ENCODE measurements at places on chromosomes 2 and 18.
A peak's percentile ranks its signal among the peaks of the same experiment; 100 is the strongest.

DNA sequence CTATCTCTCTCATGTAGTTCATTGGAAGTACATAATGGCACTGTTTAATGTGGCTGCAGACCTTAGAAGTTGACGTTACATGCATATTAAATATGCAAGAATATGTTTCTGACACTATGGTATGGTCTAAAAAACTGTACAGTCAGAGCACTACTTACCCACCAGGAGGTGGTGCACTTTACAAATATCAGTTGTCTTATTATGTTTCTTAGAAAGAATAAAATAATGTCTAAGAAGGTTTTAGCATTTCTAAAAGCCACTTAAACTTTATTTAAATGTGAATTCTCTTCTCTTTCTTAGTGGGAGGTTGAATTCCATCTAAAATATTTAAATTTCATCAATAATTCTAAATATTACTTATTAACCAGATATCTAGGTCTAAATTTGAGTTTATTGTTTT lies 4.3 kb downstream of the TMEFF2 start:
- DNase-seq = peak; percentile 20

DNA sequence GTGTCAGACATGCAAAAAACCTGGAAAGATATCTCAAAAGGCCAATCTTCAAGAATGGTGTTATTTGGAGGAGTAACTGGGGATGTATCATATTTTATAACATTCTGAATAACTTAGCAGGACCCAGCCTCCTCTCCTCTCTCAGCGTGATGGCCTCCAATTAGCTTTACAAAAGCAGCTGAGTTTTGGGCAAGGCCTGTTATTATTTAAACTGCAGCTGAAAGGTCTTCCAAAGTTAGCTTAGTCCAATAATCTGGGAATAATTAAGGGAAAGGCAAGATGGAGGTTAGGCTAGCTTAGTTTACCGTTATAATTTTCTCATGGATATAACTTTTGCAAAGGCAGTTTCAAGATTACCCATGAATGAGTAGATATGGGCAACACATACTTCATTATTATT lies 32.8 kb upstream of the MPPE1 start:
- DNase-seq = no peak

- no peak for DNase-seq
Observed at GRCh38 chr2:161415034-161415986, 787 bp upstream of the TBR1 start.

DNA sequence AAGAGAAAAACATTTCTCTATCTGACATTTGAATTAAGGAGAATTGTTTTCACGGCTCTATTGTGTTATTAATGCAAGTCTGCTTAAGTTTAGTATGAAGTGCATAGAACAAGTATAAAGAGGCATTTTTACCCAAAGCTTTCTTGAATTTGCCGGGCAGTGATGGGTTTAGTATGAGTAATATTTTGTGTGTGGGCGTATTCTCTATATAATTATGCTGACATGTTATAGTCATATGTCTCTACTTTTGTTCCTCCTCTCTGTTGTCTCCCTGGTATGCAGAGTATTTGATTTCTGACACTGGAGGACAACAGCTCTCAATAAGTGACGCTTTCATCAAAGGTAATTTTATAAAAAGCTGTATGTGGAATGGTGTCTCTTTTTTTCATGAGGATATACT lies 45.9 kb downstream of the PIKFYVE start:
- DNase-seq = no peak

DNA sequence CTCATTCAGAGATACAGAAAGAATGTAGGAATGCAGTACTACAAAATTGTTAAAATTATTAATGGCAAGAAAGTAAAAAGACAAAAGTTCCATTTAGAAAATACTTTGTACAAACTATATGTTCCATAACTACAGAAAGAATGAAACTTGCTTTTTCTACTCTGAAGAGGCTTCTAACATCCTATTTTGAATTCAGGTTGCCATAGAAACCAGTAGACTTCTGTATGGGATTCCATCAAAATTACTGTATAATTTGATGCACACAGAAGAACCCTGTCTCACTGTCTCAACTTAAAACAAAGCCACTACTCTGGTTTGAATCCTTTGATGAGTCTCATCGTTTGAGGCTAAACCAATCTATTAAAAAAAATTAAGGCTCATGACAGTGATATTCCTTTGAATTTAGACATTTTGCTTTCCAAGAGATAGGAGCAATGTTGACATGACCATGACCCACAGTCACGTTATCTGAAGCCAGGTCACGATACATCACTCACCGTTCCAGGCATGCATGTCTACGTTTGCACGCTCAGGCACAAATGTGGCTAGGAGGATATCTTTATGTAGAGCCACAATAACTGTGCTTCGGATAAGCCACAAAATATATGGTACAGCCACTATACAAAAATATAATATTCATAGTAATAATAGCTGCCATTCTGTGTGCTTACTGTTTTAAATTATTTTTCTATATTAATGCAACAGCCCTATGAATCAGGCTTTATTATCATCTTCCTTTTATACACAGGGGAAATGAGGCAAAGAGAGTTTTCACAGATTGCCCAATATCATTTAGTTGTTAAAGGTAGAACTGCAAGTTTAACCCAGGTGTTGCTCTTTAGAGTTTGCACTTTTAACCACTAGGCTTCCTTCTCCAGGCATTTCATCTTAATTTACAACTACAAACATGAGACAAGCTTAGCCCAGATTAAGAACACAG lies 82.4 kb downstream of the CACNB4 start:
- DNase-seq = no peak

GRCh38 chr2:204662956-204663355 lies 117.7 kb downstream of the PARD3B start:
- no peak for DNase-seq

- DNase-seq = no peak
Observed at GRCh38 chr2:200578778-200579177, 7.0 kb upstream of the AOX1 start.

DNA sequence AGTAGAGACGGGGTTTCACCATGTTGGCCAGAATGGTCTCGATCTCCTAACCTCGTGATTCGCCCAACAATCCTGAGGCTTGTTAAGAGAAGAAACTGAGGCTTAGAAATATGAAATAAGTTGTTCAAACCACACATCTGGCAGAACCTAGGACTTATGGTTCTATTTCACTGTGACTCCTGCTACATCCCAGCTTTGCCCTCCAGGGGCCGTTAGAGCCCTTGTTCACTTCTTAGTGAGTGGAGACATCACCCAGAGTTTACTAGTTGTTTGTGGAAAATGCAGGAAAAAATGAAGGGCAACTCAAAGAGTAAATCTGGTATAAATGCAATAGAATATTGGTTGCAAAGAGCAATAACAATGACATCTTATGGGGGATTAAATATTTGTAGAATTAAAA lies 43.9 kb downstream of the MARCHF4 start:
- no peak for DNase-seq

DNA sequence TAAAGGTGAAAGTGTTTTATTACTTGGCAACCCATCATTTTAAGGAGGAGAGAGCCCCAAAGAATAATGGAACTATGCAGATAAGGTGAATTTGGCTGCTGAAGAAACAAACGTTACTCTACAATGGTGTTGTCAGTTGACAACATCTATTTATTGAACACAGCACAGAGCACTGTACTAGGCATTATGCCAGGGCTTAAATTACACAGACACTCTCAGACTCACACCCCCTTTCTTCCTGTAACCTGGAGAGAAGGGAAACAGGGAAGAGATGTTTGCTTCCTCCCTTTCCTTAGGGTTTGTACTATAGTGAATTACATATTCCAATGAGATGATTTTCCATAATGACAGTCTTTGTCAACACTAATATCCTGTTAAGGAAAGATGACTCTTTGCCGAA lies 94.0 kb upstream of the ATP5MC3 start:
- DNase-seq = no peak

DNA sequence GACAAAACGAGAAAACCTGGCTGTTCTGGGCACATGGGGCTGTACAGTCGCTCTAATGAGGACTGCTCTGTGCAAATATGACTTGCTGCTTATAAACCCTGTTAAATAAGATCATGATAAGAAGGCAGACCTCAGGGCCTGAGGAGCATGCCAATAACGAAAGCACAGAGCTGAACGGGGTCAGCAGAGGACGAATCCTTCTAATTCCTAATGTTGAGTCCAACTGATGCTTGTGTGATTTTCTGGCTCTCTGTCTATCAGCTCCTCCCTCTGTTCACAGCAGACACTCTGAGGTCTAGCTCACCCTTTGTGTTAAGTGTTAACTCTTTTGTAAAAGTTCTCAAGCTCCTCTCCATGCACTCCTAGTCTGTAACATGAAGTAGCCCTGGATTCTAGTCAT lies 167.2 kb upstream of the REV1 start:
- DNase-seq = no peak

DNA sequence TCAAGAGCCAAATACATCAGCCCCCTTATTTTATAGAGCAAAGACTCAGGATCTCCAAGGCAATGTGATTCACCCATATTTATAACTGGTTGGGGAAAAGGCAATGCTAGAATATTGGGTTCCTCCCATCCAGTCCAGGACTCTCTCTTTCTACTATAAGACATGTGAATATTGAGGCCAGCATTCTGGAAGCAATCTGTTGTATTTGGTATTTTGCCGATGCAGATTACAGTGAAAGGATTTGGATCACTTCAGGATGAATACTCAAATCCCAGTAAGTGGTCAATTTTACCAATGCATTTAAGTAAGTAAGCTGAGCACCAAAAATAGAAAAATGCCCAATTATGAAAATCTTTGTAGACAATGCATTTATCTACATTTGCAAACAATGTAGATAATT lies 1834.7 kb upstream of the PIK3C3 start:
- DNase-seq = no peak

DNA sequence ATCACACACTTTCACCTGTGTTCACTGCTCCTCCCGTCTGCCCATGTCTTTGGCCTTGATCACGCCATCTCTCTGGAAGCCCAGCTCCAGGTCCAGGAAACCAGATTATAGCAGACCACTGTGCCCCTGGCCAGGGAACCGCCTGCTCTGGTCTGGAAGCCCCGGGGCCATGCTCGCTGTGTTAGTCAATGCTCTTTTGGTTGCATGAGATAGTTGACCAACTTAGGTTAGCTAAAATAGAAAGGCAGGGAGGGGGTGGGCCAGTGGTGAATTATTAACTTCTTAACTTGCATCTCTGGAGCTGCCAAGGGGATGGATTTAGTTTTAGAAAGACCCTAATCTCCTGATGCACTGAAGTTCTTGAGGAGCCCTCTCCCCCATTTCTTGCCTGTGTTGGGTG lies 232.7 kb downstream of the AGAP1 start:
- DNase-seq = no peak

- no peak for DNase-seq
Observed at GRCh38 chr2:227473122-227473461, 1.1 kb downstream of the AGFG1 start.

- no peak for DNase-seq
Observed at GRCh38 chr2:177658309-177658708, 265.7 kb downstream of the AGPS start.

DNA sequence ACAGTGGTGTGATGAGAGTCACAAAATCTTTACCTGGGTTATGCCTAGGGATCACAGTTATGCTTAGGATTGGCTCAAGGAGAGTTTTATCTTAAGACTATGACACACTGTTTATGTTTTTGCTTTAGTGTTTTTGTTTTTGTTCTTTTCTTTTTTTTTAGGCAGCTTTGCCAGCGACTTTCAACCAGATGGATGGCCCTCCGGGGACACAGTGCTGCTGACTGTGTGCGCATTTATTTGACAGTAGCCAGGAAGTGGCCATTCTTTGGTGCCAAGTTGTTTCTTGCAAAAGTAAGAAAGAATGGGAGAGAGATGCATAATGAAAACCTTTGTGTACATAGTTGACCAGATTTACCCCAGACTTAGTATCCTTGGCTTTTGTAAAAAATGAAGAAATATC lies 15.1 kb upstream of the DYNC2LI1 start:
- no peak for DNase-seq

DNA sequence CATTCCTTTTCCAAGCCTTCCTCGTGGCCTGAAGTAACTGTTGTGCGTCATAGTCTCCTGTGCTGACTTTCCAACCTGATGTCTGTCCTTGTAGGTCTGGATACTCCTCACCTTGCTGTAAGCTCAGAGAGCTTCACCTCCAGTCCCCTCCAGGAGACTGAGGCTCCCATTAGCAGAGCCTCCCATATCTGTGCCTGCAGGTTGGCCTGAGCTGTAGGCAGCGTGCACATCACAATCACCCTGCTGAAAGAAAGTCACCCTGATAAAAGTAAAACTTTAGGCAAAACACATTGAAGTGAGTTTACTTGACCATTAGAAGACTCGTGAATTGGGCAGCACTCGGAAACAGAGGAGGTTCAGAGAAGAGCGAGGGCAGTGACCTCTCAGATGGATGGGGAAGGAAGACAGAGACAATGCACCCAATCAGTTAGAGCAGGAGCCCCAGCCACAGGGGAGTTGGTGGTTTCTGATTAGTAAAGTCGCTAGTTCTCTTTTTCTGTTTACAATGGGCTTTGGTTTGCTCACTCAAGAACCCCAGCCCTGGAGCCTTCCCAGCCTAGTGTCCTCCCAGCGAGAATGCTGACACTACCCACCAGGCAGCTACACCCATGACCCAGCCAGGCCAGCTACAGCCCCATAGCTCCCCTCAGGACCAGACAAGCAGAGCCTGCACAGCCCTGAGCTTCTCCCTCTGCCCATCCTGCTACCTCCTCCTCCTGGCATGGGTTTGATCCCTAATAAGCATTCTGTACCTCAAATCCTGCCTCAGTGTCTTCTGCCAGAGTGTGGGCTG lies 12.1 kb upstream of the TPO start:
- DNase-seq = no peak

GRCh38 chr2:203340791-203341487 lies 12.7 kb downstream of the ABI2 start:
- DNase-seq = peak; percentile 59

DNA sequence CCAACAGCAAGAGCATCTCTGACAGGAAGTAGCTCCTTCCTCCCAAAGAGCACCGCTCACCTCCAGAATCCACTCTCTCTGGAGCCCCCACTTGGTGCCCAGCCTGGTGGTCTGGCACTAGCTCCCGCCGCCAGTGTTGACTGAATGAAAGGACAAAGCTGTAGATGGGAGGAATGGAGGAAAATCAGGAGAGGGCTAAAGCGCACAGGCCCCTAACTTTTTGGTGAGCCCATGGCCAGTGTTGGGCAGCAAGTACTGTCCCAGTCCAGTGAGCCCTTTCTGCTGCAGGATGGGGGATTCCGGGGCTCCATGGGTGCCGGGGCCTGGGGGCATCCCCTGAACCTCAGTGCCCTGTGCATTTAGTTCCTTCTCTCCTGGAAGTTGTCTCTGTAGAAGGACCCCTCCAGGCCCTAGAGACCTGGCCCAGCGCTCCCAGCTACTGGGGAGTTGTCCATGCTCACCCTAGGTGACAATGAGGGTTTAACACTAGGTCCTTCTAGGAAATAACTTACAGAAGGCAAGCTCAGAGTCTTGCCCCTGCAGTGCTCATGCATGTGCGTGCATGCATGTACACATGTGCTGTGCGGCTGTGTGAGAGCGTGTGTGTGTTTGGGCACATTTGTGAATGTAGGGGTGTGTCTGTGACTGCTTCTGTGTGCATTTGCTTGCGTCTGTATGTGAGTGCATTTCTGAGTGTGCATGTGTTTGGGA lies 33.6 kb downstream of the GLI2 start:
- DNase-seq = no peak

- DNase-seq = peak; percentile 20
Observed at GRCh38 chr2:239264838-239265651, 135.8 kb downstream of the HDAC4 start.

- no peak for DNase-seq
Observed at GRCh38 chr2:30636311-30636710, 170.9 kb downstream of the CAPN13 start.

GRCh38 chr2:83873110-83873509 lies 586.0 kb downstream of the SUCLG1 start:
- no peak for DNase-seq
